ENCODE measurements at places on chromosomes 5 and 9. TPM values are rescaled to one million over a fixed set of nuclear protein-coding genes. Genes with fewer than 3 reads are reported as not detected.

PAEP gene
- not detected for total RNA-seq

CNOT8 gene
- total RNA-seq, result 78.7 TPM

SNAPC4 gene
- 9.4 TPM for total RNA-seq

LHX3 gene
- not detected for total RNA-seq

DNA sequence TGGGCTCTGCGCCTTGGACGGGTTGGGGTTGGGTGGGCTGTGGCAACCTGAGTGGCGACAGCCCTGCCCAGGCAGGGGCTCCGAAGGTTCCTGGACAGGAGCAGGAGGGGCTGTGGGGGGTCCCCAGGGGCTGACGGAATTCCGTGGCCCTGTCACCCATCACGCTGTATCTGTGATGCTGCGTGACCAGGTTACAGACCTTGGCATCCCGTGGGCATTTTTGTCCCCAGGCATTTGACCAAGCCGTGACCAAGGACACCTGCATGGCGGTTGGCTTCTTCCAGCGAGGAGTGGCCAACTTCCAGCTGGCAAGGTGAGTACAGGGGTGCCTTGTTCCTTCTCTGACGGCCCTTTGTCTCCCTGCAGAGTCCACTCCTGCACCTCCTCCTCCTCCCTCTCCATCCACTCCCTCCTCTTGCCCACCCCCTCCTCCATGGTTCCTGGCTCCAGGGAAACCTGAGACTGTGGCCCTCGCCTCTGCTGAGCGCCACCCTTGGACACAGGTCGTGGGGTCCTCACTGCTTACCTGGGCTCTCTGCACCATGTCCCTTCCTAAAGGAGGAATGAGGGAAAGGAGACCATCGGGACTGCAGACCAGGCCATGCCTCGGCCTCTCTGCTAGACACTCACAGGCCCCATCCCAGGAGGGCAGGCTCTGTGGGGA lies 3.0 kb downstream of the NOXA1 start:
- peaks cover 11% of the 10 kb centered on the region for H3K27me3 ChIP-seq
- H3K36me3 ChIP-seq, result no peaks in the 10 kb centered on the region
- no peak for DNase-seq
- no peak overlapping the region for H3K4me3 ChIP-seq

Measured in activated CD4-positive, alpha-beta T cell treated with anti-CD3 and anti-CD28 coated beads, Interleukin-2, amount 10 ng/mL, durations not matched to agents 7 days and 5 days (primary cell).